ENCODE measurements at places on chromosomes 4 and X.

DNA sequence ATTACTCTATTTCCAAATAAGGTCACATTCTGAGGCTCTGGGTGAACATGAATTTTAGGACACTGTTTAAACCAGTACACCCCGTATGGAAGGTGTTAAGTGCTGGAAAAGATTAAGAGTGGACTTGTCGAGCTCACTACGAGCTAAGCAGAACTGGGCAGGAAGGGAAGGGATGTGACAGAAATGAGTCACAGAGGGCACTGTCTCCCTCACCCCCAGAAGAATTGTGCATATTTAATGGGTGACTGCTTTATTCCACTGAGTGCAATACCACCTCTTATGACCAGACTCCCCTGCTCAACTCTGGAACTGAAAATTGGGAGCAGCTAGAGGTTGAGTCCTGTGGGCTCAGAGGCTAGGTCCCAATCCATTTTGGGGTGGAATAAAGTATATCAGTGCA is 187.4 kb upstream of the RPS6KA3 start:
- no peak for DNase-seq

- DNase-seq = no peak
Observed at GRCh38 chrX:40074959-40075332, 22.8 kb downstream of the BCOR start.

DNA sequence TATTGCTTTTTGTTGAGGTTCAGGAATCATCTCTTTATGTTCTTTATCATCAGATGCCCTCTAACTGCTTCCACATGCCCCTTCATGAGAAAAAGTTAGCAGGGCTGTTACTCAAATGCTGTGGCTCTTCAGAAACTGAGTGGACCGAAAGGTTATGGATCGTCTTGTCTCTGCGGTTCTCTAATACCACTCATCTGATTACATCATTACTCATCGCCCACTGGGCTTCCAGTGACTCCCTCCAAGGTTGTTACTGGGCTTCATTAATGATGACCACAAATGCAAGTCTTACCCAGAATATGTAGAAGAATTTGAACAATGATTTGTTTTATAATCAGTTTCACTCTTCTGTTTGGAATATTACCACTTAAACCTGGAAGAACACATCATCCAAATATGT is 67.7 kb downstream of the RWDD4 start:
- DNase-seq = no peak

DNA sequence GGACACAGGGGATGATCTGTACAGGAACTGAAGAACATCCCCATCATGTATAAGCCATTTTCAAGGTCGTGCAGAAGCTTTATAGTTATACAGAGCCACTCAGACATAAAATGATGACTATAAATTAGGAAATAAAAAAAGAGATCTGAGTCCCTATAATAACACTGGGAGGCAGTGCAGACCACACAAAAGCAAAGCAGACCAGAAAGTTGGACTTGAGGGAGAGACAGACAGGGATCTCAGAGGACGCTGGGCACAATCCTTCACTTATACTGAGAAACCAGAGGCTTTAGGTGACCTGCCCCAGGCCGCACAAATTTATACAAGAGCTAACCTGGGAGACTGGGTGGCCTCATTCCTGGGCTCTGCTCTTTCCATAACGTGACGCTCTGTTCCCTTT is 70.5 kb downstream of the HADH start:
- DNase-seq = no peak

DNA sequence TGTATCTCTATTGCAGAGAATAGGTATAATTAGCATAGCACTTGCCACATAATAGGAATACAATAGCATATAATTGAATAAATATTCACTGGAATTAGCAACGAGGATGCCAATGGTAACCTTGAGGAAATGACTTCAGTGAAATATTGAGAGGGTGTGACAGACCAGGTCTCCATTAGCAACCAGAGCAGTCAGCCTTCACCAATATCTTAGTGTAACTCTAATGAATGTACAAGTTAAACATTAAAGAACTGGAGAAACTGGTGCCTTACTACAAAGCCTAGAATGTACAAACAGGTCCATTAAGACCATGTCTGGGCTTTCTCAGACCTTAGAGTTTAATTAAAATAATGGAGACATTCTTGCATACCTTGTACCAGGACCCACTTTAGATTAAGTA is 143.0 kb downstream of the MAGEB17 start:
- no peak for DNase-seq

GRCh38 chr4:94410678-94411206 is 41.0 kb upstream of the PDLIM5 start:
- no peak for DNase-seq

- DNase-seq = no peak
Observed at GRCh38 chrX:148960060-148960459, 459.6 kb downstream of the AFF2 start.

DNA sequence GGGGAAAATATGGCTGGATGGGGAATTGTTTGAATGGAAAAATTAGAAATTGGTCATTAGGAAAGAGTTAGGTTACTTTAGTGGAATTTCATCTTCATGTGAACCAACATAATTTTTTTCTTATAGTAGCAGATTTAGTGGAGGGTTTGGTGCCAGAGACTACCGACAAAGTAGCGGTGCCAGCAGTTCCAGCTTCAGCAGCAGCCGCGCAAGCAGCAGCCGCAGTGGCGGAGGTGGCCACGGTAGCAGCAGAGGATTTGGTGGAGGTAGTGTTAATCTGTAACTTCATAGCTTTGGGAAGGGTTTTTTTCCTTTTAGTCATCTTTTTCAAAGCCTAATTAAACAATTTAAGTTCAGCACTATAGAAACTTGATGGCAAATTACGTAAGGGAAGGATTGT is 13.2 kb downstream of the DDX3X start:
- DNase-seq = no peak

- DNase-seq = no peak
Observed at GRCh38 chr4:122830426-122831095, 3.9 kb downstream of the FGF2 start.

GRCh38 chr4:158080354-158080753 is 92.5 kb downstream of the GASK1B start:
- DNase-seq = no peak
